Stimulated activated CD8-positive, alpha-beta memory T cell treated with anti-CD3 and anti-CD28 coated beads, Interleukin-7, amount 100 ng/mL, for 4 hours (primary cell): ENCODE measurements at places on chromosomes 16 and 17.

GRCh38 chr16:48057048-48057447 lies 98.7 kb downstream of the ABCC12 start:
- DNase-seq = no peak

DNA sequence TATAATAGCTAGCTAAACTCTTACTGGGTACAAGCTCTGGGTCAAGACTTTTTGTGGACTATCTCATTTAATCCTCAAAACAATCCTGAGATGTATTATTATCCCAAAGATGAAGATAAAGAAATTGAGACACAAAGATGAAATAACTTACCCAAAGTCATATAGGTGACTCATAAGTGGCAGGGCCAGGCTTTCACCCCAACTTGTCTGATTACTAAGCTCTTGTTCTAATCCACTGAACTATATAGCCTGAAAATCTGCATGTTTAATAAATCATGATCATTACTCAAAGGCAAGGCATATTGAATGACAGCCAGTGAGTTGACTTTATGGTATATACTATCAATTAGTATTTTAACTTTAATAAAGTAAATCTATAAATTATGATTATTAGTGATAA lies 77.4 kb downstream of the SKAP1 start:
- no peak for DNase-seq

GRCh38 chr16:29777576-29778350 lies at the start of gene ZG16:
Gene ZG16 (plus strand): TSS chr16:29778256. CDS start chr16:29779267, 1,011 bp downstream.
- no peak for DNase-seq

DNA sequence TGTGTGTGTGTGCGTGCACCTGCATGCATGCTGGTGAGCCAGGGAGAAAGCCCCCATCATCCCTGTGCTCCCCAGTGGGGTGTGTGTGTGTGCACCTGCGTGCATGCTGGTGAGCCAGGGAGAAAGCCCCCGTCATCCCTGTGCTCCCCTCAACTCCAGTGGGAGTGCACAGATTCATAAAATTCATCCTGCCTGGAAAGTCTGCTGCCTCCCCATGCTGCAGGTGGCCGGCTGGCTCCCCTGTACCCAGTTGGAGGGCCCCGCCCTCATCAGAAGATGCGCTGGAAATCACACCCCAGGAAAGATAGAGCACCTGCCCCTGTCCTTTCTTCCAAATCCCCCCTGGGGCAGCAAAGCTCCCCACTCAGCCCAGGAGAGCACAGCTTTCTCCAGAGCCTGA lies 84.8 kb upstream of the DOC2B start:
- no peak for DNase-seq

GRCh38 chr17:39974433-39974832 lies 6.2 kb upstream of the PSMD3 start:
- no peak for DNase-seq

GRCh38 chr16:68823401-68824135 lies 19.8 kb upstream of the TANGO6 start:
- DNase-seq = no peak

DNA sequence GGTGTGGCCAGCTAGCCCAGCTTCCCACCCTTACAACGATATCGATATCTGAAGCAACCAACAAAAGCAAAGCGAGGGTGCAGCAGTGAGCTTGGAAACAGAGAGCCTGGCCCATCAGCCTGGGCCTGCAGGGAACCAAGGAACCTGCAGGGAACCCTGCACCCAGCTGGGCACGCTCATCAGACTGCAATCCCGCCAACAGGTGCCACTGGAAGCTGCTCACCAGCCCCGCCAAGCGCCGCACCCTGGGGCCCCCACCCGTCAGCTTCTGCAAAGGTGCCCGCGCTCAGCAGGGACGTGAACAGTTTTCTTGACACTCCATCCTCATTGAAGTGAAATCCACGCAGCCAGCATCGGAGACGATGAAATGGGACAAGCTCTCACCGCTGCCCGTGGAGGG lies 250.7 kb downstream of the RBFOX3 start:
- DNase-seq = no peak

DNA sequence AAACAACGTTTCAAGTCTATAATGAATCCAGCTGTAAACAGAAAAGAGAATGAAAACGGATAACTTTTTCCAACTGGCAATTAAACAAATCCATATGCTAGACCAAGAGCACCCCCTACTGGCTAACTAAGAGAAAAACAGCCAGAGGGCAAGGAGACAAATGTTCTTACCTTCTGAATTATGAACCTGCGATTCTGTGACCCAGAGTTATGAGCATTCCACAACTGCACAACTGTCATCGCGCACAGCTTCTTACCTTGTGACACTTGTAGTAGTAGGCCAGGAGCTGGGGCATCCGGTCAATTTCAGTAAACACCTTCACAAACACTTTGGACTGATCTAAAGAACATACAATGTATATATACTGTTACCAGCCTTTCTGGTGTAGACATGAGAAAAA lies 18.6 kb downstream of the COG7 start:
- DNase-seq = no peak

DNA sequence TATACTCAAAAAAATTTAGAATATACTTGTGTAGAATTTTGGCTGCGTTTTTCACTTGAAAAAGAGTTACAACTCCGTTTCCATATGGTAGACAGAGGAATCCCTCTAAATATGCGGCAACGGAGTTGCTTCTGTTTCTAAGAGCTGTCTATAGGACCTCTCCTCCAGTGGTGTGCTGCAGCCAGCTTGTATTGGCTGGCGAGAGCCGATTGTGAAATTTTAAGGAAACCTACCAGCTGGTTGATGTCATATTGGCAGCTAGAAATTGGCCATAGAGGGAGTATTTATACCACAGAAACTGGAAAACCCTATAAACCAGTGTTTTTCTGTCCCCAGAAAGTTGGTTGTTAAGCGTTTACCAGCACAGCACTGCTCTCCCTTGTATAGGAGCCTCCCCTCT lies 655.8 kb upstream of the EEF2KMT start:
- DNase-seq = no peak

DNA sequence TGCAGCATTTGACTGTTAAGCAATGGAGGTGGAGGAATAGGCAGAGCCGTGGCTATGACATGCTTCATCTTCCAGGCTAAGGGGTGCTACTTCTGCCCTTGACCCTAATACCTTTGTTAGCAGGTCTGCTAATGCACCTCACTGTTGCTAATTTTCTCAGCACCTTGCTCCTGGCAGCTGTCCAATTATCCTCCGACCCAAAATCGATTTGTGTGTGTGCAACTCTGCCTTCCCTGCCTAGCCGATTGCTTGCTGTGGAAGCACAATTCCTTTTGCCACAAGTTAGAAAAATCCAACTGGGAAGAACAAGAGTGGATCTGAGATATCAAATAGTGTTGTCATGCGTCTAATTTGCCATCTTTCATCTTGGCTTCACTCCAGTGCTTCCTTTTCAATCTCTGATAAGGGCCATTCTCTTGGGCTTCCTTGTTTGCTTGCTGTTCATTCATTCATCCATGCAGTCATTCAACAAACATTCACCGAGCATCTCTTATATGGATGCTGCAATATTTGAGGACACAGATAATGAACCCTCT lies 422.8 kb downstream of the RBFOX1 start:
- no peak for DNase-seq

GRCh38 chr16:82625066-82625968 lies 1.5 kb upstream of the CDH13 start:
- DNase-seq = no peak

GRCh38 chr17:56779322-56779721 lies 54.4 kb downstream of the C17orf67 start:
- no peak for DNase-seq

DNA sequence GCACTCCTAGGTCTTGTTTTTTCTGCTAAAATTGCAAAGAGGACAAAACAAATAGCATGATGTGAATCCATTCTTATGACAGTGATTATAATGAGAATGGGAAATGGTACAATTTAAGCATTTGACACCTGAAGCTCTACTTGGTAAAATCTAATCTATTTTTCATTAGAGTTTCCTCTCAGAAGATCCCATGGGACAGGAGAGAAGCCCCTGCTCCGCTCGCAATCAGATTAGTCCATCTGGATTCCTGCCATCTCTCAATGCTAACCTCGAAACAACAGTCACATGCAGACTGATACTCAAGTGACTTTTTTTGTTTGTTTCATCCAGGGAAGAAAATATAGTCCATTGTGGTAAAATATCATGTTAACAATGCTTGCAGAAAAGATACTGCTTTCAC lies 107.4 kb upstream of the TOM1L1 start:
- DNase-seq = no peak

- DNase-seq = peak; percentile 13
These were observed 62.1 kb downstream of the RMI2 start for GRCh38 chr16:11407047-11407982.

DNA sequence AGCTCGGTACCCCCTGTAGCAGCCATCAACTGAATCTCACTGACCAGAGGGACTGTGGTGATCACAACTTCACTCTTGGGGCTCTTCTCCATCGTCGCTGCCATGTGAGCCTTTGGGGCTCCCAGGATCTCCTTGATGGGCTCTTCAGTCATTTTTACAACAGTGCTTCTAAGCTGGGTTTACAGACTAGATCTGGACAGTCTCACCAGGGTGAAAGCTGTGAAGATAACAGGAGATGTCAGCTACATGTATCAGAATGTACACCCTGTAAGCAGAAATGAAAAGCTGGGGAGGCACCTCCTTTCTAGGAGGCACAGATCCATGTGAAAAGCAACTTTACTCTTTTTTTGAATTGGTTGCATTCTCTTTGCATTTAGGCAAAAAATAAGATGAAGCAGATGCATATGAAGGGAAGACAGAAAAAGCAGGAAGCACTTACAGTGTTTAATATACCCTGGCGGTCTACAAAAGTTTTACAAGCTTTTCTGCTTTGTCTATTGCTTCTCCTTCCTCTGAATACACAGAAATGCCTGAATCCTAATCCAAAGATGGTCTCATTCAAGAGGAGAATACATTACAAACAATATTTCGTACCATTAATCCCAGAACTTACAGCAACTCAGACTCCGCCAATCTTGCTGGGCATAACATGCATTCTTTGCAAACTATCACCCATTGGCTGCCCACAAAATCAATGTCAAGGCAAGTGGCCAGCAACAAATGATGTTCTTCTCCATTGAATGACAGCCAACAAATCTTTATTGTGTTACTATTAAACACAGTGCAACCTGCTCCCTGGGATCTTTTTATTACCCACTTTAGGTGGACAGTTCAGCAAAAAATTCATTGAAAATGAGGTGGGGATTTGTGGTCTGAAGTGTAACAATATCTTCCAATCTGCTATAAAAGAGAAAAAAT lies 1.5 kb downstream of the TMEM100 start:
- DNase-seq = no peak

DNA sequence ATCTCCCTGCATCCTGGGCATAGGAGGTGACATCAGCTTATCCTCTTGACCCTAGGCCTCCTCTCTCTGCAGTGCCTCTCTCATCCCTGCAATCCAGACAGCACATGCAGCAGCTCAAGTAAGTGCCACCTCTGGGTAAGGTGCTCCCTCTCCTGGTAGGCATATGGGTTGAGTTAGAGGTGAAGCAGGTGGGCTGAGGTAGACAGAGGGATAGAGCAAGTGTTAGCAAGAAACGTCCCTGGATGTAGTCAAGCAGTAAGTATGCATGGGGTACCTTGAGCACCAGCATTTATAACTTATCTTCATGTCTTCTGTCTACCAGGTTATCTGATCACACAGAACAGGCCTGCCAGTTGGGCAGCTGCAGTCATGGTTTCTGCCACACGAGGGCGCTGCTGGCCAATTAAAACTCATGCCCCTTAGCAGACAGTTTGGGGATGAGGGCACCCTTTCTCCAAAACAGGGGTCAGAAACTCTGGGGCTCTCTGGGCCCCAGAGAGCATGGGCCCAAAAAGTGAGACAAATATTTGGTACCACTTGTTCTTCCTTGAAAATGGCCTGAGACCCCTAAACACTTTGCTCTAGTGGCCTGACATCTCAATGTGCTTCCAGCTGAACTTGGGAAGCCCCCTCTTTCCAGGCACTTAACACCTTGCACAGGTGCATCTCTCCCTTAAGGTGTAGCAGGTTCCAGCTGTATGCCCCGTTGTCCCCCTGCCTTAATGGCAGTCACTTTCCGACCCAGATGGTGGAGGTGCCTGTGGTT lies 59.8 kb downstream of the NEUROD2 start:
- peak; percentile 46 for DNase-seq

- DNase-seq = no peak
These were observed 177.0 kb upstream of the IRX6 start for GRCh38 chr16:55146966-55147365.

DNA sequence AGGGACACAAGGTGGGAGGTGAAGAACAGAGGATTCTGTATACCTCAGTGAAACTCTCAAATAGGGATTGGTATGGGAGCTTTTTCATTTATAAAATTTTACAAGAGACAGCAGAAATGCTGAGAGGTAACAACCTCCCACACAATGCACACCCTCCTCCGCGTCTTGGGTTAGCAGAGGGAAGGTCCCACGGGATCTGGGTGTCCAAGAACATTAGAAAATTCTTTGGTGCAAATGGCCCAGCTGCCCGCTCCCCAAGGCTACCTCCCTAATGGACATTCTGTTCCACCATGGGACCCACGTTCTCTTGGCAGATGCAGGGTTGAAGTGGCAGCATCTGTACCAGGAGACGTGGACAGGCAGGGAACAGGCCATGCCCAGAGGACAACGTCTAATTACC lies 22.5 kb downstream of the GPR139 start:
- no peak for DNase-seq

- DNase-seq = no peak
These were observed 46.1 kb downstream of the PRMT7 start for GRCh38 chr16:68356919-68357286.

GRCh38 chr16:987906-988305 lies 6.3 kb downstream of the SOX8 start:
- no peak for DNase-seq

GRCh38 chr16:79717333-79718137 lies 117.0 kb upstream of the MAF start:
- DNase-seq = no peak

GRCh38 chr17:14448818-14449217 lies 147.9 kb downstream of the HS3ST3B1 start:
- no peak for DNase-seq

- DNase-seq = peak; percentile 72
These were observed at the start of the genes MYO19 and PIGW for GRCh38 chr17:36534840-36535668. Gene MYO19 (minus strand): TSS chr17:36534868. CDS start chr17:36532538, 2,330 bp downstream. Gene PIGW (plus strand): TSS chr17:36534987. CDS start chr17:36537102, 2,115 bp downstream.

DNA sequence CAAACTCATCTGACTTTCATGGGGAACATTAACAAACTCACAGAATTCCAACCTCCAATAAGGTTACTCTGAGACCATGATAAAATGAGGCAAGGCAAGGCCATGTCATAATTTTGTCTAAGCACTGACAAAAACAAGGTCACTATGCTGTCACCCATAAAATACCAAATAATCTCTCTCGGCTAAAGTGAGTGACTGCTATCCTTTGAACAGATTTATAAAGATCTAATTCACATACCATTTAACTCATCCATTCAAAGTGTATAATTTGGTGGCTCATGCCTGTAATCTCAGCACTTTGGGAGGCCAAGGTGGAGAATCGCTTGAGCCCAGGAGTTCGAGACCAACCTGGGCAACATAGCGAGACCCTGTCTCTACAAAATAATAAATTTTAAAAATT lies 20.6 kb upstream of the CA4 start:
- DNase-seq = no peak

DNA sequence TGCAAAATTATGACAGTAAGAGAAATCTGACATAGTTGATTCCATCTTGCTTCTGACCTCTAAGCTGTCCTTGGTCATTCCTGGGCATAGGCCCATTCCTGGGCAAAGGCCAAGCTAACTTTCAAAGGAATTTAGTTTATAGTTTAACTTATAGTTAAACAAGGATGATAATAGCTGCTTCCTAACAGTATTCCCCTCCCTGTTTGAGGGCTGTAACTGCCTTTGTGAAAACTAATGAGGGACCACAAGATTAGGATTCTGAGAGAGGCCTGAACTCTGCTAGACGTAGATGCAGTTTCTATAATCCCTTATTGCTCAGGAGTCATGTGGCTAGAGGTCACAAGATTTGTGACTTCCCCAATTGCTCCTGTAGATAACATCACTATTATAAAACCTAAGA lies 80.2 kb upstream of the ASIC2 start:
- no peak for DNase-seq
